ENCODE measurements at places on chromosomes 7 and 10. TPM values are rescaled to one million over a fixed set of nuclear protein-coding genes. Genes with fewer than 3 reads are reported as not detected.

Gene HTR5A
- not detected for total RNA-seq

Gene HOXA5
- not detected for total RNA-seq

DNA sequence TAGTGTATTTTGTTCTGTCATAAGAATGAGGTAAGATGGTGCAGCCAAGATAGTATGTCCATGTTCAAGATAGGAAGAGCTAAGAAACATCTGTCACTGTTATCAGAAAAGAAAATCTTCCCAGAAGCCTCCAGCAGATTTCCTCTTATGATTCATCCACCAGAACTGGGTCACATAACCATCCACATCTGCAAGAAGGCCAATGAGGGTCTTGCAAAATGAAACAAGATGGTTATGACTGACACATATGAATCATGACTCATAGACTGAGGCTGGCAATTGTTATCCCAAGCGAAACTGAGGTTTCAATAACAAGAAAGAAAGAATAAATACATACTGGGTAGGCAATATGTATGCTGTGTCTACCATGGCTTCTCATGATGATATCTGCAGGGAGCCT is 30.3 kb downstream of the CCNJ start:
- no peak for DNase-seq

Gene TBXAS1
- total RNA-seq: 5.2 TPM

DNA sequence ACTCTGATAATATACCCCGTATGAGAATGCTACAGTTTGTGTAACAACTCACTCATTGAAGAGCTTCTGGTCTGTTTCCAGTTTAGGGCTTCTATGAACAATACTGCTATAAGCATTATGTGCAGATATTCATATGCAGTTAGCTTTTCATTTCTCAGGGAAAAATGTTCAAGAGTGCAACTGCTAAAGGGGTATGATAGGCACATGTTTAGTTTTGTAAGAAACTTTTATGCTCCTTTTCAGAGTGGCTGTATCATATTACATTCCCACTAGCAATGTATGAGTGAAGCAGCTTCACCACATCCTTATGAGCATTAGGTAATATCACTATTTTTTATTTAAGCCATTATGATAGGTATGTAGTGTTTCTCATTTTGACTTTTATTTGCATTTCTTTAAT is 182.6 kb upstream of the CXCL12 start:
- no peak for DNase-seq

DNA sequence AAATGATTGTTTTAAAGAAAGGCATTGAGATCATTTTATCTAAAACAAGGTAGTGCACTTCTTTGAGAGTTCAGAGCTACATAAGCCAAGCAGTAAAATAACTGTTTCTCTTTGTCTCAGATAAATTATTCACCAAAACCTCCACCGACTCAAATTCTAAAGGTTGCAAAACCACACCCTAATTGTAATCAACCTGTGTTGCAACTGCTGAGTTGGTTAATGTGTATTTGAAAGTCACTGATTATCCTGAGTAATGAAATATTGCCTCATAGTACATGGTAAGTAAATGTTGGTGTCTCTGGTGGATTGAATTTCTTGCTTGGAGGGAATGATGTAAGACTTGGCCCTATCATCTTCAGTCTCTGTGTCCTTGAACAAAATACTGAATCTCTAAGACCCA is 35.9 kb upstream of the CYP2C9 start:
- DNase-seq: no peak

Gene ENTPD1
- total RNA-seq: 1.9 TPM

Gene HHEX
- 1.3 TPM for total RNA-seq

Gene DYNC1I1
- not detected for total RNA-seq

- no peak for DNase-seq
Measured at GRCh38 chr7:116518961-116519360, 5.9 kb upstream of the CAV1 start.

GRCh38 chr7:125444864-125445263 is 515.2 kb upstream of the POT1 start:
- DNase-seq: no peak

- no peak for DNase-seq
Measured at GRCh38 chr10:132098539-132099388, 33.0 kb downstream of the JAKMIP3 start.

DNA sequence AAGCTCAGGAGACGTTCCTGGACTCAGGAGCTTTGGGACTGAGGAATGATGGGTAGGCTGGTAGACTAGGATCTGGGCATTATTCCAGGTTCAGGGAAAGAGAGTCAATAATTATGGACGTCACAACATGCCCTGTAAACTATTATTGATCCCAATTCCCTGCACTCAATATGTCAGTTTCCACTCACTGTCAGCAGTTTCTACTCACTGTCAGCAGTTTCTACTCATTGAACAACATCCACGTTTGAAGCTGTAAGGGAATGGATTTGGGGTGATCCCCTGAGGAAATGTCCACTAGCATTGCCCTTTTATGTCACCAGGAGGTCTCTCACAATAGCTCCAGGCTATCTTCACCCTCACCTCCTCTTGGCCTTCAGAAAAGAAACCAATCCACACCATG is 1268.6 kb downstream of the TYW1 start:
- DNase-seq: no peak

Gene ASZ1
- not detected for total RNA-seq

DNA sequence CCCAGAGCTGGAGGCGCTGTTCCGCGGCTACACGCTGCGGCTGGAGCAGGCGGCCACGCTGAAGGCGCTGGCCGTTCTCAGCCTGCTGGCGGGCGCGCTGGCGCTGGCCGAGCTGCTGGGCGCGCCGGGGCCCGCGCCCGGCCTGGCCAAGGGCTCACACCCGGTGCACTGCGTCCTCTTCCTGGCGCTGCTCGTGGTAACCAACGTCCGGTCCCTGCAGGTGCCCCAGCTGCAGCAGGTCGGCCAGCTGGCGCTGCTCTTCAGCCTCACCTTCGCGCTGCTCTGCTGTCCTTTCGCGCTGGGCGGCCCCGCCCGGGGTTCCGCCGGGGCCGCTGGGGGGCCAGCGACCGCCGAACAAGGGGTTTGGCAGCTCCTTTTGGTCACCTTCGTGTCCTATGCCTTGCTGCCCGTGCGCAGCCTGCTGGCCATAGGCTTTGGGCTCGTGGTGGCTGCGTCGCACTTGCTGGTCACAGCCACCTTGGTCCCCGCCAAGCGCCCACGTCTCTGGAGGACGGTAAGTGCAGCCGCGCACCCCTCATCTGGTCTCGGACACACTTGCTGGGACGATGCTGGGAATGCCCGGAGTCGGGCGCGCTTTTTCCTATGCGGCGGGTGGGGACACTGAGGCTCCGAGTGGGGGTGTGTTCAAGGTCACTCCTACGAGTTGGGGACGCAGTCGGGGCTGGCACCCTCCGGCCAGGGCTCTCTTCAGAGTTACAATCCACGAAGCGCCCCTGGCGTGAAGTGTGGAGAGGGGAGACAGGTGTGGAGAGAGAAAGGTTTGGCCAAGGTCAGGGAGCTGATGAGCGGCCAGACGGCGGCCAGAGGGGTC is 717 bp downstream of the ADCY1 start:
- no peak for DNase-seq

DNA sequence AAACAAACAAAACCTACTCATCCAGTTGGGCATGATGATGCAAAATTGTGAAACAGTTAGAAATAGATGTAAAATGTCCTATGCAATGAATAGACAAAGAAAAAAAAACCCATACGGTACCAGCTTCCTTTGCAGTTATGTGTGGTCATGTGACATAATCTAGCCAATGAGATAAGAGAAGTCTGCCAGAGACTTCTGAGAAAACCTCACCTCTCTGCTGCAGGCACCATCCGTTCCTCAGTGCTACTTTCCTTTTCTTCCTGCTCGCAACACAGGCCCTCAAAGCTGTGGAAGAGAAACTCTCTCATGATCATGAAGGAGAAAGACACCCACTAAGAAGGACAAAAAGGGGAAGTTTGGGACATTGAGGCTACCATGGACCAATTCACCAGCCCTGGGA is 76.8 kb upstream of the CARD11 start:
- DNase-seq: no peak

Gene EN2
- total RNA-seq: not detected

Gene CDC14C
- not detected for total RNA-seq

GRCh38 chr7:100687751-100688300 is 6.2 kb downstream of the GIGYF1 start:
- no peak for DNase-seq

DNA sequence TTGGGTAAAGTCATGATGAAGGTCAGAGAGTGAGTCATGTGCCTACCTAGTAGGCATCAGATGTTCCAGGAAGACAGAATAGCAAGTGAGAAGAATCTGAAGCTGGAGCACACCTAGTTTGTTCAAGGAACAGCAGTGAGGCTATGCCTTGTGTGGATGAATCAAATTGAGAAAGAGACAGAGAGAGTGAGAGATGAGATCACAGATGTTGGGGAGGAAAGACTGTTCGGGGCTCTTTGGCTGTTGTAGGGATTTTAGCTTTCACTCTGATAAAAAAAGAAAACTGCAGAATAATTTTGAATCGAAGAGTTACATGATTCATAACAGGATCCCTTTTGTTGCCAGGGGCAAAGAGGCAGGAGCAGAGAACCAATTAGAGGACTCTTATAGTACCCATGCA is 6.3 kb downstream of the LIPF start:
- no peak for DNase-seq

- no peak for DNase-seq
Measured at GRCh38 chr10:88226071-88226659, 357.0 kb downstream of the RNLS start.

Gene UCN3
- total RNA-seq: not detected

DNA sequence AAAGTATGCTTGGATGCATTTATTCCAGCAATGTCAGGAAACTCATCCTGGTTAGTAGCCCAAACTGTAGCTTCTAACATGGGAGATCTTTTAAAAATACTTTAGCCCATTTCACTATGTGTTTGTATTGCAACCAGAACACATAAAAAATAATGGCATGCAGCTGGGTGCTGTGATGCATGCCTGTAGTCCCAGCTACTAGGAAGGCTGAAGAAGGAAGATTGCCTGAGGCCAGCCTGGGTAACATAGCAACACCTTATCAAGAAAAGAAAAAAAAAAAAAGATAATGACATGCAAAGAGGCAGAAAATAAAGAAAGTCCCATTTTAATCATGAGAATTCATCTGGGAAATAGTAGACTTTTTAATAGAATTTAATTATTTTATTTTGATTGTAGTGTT is 517.0 kb upstream of the TEX47 start:
- DNase-seq: no peak

DNA sequence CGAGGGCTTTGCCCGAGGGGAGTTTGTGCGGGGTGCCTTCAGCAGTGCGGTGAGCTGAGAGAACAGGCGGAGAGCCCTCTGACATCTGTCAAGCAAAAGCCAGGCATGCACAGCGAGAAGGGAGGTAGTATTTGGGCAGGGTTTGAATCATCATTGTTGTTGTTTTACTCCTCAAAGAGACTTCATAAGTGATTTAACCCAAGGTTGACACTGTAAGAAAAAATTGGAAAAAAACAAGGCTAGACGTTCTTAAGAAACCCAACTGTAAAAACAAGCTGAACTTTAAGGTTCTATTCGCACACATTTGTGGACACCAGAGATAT is 1.3 kb downstream of the ADAM22 start:
- DNase-seq: no peak

- no peak for DNase-seq
Measured at GRCh38 chr7:40463446-40463845, 328.6 kb downstream of the SUGCT start.

DNA sequence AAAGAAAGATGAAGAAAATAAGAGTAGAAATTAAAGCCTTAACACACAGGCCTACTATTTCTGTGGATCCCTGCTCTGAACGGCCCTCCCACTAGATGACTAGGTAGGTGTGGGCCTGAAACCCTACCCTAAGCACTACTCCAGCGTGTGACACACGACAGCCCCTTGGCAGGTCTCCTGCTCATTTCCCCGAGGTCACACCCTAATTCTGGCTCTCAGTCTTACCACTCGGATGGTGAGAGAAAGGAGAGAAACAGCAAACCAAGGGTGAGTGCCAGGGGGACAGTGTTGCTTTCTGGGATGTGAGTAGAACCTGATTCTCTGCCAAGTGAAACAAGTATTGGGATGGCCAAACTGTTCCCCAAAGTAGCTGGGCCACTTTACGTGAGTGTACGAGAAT is 12.1 kb downstream of the GALNTL5 start:
- DNase-seq: no peak

Data from T-cell (primary cell).